ENCODE measurements at places on chromosomes 4 and X.

DNA sequence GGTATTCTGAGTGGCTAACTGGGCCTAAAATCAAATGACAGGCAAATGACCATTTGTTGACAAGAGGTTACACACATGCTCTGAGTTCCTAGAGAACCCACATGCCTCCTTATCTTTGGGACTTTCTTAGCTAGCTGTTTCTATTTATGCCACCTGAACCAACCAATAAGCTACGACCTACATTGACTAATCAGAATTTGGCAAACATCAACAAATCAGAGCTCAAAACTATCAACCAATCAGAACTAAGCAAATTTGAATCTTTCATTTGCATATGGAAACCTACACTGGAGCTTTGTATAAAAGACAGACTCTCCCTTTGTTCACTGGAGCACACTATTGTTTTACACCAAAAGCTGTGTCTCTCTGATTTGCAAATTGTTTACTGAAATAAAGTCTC is 192.0 kb downstream of the CXXC4 start:
- no peak for DNase-seq

DNA sequence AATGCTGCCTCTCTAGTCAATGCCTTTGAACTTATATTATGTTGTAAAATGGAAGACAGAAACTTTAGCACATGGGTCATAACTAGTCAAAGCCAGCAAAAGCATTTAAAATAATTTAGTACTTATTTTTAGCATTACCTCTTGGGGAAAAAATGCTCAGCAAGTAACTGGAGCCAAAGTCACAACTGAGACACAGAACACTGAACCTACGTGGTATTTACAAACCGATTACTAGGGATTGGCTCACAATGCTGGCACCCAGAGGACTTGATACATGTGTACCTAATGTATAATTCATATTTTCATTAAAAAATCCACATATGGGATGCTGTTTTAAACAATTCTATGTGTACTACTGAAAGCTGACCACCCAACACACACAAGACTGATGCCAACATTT is 38.4 kb downstream of the PHKA2 start:
- DNase-seq = no peak

DNA sequence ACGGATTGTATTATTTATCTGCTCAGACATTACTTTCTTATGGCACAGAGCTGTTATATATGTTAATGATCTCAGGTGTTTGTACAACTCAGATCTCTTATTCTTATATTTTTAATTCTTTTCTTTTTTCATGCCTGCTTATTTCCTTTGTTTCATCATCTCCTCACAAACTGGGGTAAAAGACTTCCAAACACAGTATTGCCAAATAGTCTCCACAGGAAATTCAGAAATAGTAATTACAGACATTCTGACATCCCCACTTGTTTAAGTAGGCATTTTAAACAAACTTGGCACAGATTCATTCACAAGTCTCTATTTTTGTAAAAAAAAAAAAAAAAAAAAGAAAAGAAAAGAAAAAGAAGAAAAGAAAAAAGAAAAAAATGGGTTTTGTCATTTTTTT is 129.7 kb upstream of the USP38 start:
- no peak for DNase-seq

GRCh38 chr4:81375745-81376144 is 96.0 kb downstream of the RASGEF1B start:
- DNase-seq = no peak

- no peak for DNase-seq
Observed at GRCh38 chr4:38084877-38085711, 124.9 kb downstream of the PTTG2 start.

DNA sequence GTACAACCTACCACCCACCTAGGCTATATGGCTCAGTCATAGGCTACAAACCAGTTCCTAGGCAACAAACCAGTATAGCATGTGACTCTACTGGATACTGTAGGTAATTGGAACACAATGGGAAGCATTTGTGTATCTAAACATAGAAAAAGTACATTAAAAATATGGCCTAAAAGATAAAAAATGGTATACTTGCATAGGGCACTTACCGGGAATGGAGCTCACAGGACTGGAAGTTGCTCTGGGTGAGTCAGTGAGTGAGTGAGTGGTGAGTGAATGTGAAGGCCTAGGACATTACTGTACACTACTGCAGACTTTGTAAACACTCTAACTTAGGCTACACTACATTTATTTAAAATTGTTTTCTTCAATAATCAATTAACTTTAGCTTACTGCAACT is 139.2 kb upstream of the RBPJ start:
- no peak for DNase-seq

DNA sequence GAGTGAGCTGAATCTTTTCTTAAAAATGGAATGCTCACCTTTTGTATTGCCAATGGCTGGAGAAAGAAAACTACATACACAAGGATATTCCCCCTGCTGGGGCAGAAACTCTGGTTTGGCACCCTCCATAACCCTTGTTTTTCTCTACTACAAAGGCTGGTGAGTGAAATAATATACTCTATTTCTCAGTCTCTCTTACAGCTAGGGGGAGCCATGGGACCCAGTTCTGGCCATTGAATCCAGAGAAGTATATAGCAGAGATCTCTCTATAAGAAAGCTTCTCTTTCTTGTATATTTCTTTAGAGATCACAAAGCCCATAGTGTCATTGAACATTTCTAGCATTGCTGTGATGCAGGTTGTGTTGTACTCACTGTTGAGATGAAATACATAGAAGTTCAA is 49.8 kb downstream of the SMPX start:
- no peak for DNase-seq

DNA sequence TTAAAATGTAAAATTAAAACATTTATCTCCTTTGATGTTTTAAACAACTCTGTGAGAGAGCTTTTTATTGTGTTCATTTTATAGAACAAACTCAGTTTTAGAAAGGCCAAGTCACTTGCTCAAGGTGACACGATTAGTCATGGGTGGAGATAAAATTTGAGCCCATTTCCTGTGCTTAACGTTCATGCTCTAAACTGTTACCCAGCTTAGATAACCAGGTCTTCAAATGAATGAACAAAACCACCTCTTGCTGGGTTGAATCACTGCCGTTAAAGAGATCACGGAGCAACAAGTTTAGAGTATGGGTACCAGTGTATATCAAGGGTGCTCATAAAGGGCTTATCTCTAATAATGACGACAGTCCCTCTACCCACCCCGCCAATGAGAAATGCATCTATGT is 10.2 kb upstream of the CASK start:
- no peak for DNase-seq

DNA sequence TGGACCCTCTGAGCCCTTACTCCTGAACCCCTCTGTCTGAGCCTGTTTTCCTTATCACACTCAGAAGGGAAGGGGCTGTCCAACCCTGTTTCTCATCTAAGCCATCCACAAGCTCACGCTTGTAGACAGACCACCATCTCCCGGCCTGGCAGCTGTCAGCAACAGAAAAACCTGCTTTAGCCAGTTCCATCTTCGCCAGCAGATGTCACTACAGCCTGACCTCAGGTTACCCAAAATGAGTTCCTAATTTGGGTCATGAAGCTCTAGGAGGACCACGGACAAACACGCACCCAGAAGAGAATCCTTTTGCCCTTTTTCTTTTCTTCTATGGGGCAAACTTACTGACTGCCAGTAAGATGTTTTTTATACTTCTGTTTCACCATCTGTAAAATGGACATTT is 445.4 kb downstream of the BCOR start:
- DNase-seq = no peak

DNA sequence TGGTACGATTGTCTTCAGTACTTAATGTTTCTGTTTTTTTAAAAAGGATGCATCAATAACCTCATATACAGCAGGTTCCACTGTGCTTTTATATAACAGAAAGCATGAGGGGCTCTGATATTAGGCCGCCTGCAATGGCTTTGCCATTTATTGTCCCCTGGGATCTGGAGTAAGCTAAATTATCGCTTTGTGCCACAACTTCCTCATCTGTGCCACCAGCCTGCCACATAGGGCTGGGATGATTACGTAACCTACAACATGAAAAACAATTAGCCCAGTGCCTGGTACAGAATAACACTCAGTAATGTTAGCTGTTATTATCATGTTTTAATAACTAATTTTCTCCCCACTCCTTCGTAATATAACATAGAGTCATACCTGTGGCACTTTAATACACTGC is 65.5 kb upstream of the TRIM2 start:
- DNase-seq = no peak

- DNase-seq = no peak
Observed at GRCh38 chr4:112898357-112899141, 150.9 kb upstream of the ANK2 start.

All from thoracic aorta (tissue), 2 donors.